ENCODE measurements at places on chromosomes 16 and 17.

DNA sequence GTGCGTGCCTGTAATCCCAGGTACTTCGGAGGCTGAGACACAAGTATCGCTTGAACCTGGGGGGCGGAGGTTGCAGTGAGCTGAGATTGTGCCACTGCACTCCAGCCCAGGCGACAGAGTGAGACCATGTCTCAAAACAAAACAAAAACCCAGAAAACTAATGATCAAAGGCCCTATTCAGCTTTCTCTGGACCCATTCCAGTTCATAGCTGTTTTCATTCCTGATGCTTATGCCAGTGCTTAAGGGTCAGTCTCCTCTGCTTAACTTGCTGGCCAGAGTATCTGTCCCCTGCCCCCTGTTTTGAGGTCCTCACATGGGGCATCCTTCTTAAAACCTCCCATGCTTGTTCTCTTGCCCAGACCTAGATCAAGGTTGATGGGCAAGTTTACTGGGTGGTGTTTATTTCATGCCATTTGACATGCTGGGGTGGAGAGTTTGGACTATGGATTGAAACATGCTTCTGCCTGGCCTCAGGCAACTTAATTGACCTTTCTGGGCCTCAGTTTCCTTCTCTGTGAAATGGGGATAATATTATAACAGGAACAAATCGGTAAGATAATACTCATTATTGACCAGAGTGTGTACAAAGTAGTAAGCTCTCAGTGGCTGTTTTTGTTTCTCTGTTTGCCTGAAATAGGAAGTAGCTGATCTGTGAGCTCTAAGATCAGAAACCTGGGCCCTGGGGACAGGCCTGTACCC is 369.8 kb downstream of the CPPED1 start:
- DNase-seq, result no peak

GRCh38 chr16:59593194-59593661 is 859.1 kb upstream of the GOT2 start:
- no peak for DNase-seq

GRCh38 chr16:11312718-11313492 is 31.8 kb upstream of the PRM1 start:
- peak; percentile 43 for DNase-seq

GRCh38 chr17:62605588-62605987 is 21.9 kb upstream of the MRC2 start:
- DNase-seq, result no peak

DNA sequence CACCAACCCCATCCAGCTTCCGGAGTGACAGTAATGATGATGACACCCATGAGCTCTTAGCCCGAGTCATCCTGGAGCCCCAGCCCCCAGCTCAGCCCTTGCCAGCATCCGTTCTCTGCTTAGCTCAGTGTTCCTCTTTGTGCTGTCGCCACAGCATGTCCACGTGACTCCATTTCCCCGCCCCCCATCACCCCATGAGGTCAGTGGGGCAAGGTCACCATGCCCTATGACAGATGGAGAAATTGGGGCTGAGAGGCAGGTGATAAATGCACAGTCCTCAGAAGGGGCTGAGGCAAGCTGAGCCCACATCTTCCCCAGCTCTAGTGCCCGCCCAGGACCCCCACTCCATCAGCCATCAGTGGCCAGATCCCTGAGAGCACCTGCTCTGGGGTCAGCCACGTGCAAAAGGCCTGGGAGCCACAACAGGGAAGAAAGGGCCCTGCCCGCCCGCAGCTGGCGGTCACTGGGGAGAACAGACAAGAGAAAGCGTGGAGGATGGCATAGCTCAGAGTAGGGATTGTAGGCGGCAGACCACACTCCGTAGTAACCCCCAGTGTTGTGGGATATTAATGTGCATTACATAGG is 17.1 kb downstream of the ITGB4 start:
- no peak for DNase-seq

- peak; percentile 87 for DNase-seq
These were observed 3.8 kb upstream of the XYLT1 start for GRCh38 chr16:17474572-17474971.

DNA sequence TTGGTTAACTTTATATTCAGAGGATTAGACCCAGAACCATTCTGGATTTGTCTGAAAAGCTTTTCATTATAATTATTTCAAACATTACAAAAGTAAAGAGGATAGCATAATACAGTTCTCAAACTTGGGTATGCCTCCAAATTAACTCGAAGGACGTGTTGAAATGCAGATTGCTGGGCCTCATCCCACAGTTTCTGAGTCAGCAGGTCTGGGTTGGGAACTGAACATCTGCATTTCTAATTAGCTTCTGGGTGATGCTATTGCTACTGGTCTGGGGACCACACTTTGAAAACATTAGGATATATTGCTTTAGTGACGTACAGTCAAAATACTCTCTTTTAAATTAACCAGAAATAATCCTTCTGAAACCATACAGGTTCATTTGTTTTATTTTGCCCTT is 10.0 kb downstream of the TPPP3 start:
- no peak for DNase-seq

DNA sequence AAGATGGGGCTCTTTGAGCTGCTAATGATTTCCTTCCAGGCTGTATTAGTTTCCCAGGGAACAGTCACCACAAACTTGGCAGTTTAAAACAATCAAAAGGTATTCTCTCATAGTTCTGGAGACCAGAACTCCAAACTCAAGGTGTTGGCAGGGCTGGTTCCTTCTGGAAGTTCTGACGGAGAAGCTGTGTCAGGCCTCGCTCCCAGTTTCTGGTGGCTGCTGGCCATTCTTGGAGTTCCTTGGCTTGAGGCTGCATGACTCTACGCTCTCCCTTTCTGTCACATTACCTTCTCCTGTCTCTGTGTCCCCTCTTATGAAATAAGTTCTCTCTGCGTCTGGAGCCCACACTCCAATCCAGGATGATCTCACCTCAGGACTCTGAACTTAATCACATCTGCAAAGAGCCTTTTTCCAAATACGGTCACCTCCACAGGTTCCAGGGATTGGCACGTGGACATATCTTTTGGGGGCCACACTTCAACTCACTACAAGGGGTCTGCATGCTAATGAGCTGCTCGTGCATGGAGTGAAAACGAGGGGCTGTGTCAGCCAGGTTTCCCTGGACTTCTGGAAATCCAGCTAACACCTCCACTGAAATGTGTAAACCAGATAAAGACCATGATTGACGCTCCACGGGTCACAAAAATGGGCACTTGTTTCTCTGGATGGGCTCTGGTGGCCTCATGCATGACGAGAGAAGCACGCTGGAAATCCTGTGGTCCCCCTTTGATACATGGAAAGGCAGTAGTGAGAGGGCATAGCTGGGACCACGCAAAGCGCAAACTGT is 78.3 kb downstream of the DYNLRB2 start:
- DNase-seq, result no peak

DNA sequence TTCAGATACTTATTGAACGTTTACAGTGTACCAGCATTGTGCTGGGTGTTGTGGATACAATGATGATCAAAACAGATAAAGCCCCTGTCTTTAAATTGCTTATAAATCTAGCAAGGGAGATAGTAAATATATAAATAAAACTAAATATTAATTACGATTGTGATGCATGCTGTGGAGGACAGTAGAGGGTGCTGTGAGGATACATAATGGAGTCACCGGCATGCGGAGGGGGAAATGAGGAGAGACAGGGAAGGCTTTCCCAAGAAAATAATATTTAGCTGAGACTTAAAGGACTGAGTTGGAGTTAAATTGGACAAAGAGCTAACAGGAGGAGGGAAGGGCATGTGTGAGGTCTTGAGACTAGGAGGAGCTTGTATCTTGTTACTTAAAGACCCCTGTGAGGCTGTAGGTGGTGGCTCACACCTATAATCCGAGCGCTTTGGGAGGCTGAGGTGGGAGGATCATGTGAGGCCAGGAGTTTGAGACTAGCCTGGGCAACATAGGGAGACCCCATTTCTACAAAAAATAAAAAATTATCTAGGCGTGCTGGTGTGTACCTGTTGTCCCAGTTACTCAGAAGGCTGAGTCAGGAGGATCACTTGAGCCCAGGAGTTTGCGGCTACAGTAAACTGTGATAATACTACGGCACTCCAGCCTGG is 2.4 kb downstream of the DHRS7B start:
- DNase-seq, result peak; percentile 46

GRCh38 chr16:23506606-23506994 is 3.7 kb downstream of the GGA2 start:
- no peak for DNase-seq

- DNase-seq, result peak; percentile 99
These were observed 965 bp upstream of the PHF12 start for GRCh38 chr17:28951991-28952975.

- DNase-seq, result no peak
These were observed 86.8 kb downstream of the CES1 start for GRCh38 chr16:55746081-55746480.

- DNase-seq, result no peak
These were observed 488.9 kb downstream of the SHISA9 start for GRCh38 chr16:13390093-13390985.

All from common myeloid progenitor, CD34-positive (primary cell).